ENCODE measurements at places on chromosomes 2 and 18. TPM values are rescaled to one million over a fixed set of nuclear protein-coding genes. Genes with fewer than 3 reads are reported as not detected.

Gene DCDC2C
- not detected for total RNA-seq

Gene C2orf15
- total RNA-seq = 0.64 TPM

Gene AMMECR1L
- 14.8 TPM for total RNA-seq

Gene ANKRD62
- total RNA-seq = not detected

Gene VPS4B
- 19.0 TPM for total RNA-seq

Gene KLHL29
- 5.2 TPM for total RNA-seq

Gene RNF144A
- 10.0 TPM for total RNA-seq

Data from A549 treated with GW870086 at 1 μM for 4 hours (cell line).